HEK293T (cell line): ENCODE measurements at places on chromosomes 2 and 18.
A peak's percentile ranks its signal among the peaks of the same experiment; 100 is the strongest.

DNA sequence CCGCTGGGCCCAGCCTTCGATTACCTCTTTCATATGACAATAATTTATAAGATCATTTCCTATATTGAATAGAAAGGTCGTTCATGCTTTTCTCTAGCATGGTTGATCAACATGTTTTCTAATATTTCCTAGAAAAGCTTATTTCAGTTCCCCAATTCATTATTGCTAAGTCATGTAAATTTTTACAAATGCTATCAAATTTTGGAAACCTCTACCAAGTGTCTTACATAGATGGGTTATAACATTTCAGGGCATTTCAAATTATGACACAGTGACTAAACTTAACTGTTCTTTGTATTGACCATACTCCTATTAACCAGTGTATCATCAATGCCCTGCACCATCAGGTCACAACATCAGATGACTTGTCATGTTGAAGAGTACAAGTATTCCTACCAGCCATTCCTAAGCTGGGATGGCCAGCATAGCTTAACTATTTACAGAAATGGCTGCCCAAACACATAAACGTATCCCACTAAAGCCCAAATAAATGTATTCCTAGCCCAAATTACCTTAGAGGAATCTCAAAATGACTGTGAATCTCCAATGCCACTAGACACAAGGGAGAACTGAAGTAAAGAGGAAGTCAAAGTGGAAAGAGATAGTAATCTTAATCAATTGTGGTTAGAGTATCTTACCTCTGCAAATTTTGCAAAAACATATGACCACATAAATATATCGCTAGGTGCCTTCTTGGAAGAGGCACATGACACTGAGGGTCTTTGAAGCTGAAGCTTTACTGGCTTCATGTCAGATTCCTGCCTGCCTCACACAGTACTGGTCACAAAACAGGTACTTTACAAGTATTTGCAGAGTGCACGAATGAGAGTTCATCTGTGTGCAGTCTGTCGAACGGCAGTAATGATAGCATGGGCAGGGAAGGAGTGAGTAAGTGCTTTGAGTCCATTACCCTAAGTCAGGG, 87.3 kb upstream of the TLK1 start:
- DNase-seq: no peak

DNA sequence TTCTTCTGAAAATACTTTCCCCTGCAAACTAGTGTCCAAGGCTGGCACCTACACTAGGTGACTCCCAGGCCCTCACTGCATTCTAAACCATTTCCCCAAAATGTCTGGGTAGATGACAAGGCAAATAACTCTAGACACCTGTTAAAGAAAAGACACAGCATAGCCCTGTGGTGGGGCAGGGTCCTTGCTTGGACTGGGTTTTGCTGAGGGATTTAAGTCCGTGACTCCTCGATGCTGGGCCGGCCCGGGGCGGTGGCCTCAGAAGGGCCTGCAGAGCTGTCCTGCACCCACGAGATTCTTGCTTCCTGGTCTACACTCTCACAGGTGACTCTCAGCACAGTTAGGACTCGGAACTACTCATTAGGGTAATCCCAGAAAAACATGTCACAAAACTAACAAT, 55.2 kb downstream of the MBP start:
- DNase-seq: no peak

- DNase-seq: no peak
Measured at GRCh38 chr2:179536185-179536584, 271.6 kb upstream of the SESTD1 start.

DNA sequence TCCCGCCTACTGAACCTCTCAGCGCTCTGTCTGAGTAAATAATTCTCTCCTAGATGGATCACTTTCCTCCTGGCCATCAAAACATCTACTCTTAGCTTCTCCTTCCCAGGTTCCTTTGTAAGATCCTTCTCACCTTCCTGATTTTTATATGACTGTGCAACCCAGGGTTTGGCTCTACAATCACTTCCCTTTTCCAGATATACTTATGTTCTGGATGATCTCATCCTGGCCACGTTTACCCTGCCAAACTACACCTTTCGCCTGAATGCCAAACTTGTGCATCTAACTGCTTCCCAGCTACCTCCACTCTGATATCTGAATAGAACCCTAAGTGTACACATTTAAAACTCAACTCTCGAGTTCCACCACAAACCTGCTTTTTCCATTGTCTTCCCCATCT, 290.5 kb upstream of the REV1 start:
- no peak for DNase-seq

DNA sequence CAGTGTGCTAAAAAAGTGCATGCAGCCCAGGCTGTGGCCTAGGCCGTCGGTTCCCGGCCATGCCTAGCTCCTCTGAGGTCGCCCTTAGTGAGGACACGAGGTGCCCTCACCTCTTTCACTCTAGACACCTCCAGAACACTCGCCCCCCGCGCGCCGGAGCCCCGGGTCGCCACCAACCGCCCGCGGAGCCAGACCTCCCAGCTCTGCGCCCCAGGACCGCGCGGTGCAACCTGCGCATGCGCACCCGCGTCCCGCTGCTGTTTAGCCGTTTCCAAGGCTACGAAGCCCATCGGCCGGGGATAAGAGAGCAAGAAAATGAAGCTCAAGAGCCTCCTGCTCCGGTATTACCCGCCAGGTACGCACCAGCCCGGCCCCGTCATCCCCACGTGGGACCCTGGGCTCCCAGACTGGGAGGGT, at the start of gene DAW1:
Gene DAW1, plus strand, starts transcription at position 257 of the 417 bp plus-strand sequence. Its CDS starts 59 bp downstream, at position 316.
- DNase-seq: peak; percentile 66
